ENCODE measurements at places on chromosomes 4 and X.

GRCh38 chr4:7798178-7798995 is 141.3 kb downstream of the AFAP1 start:
- no peak for DNase-seq

DNA sequence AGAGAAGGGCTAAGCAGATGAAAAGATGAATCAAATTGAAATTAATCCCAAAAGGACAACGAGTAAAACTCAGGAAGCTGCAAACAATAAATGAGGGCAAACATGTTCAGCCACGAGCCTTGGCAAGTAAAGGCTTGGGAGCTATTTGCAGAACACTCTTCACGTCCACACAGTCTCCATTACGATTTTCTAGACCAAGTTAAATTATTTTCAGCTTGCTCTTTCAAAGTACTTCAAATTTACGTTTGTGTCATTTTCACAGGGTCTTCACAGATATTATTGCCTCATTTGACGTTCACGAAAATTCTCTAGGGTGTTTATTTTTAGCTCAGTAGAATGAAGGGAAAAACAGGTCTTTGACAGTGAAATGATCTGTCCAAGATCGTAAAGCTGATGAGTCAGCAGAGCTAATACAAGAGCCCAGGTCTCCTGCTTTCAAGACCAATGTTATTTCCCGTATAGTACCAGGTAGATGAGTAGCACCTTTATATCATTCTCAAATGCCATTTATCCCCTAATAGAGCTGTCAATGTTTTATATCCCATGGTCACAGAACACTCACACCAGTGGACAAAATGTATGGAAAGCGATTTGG is 20.9 kb downstream of the KLB start:
- no peak for DNase-seq

DNA sequence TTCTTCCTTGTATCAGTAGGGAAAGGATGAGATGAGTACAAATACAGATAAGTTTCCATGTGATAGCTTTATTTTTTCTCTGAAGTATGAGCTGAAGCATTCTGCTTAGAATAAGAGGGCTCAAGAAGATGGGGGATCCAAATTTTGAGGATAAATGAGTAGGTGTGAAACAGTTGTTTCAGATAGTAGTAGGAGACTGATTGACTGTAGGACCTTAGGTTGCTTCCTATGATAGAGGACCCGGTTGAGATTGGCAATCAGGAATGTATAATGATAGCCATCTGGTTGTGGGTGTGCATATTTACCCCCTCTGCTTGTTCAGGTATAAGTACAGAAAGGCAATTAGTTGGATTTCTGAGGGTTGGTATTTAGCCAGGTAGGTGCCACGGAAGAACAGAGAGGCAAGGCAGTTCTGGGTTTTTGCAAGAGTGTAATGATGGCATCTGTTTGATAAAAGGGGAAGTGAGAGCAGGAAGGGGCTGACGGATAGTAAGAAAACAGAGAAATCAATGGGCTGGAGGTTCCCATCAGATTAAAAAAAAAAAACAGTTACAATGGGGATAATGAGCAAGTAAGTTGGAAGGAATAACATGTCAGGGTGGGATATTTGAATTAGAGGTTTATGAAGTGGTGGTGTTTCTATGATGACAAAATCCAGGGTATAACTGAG is 13.7 kb downstream of the OCRL start:
- DNase-seq: no peak

DNA sequence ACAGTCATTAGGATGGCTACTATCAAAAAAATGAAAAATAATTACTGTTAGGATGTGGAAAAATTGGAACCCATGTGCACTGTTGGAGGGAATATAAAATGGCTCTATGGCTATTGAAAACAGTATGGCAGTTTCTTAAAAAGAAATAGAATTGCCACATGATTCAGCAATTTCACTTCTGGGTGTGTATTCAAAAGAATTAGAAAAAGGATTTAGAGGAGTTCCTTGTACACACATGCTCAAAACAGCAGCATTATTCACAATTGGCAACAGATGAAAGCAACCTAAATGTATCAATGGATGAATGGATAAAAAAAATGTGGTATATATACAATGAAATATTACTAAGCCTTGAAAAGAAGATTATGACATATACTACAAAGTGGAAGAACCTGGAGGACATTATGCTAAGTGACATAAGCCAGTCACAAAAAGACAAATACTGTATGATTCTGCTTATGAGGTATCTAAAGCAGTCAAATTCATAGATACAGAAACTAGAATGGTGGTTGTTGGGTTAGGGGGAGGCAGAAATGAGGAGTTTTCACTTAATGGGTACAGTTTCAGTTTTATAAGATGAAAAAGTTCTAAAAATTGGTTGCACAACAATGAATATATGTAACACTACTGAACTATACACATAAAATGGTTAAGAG is 123.2 kb downstream of the ELOVL6 start:
- no peak for DNase-seq

- DNase-seq: no peak
Measured at GRCh38 chr4:16622826-16623225, 275.6 kb downstream of the LDB2 start.

DNA sequence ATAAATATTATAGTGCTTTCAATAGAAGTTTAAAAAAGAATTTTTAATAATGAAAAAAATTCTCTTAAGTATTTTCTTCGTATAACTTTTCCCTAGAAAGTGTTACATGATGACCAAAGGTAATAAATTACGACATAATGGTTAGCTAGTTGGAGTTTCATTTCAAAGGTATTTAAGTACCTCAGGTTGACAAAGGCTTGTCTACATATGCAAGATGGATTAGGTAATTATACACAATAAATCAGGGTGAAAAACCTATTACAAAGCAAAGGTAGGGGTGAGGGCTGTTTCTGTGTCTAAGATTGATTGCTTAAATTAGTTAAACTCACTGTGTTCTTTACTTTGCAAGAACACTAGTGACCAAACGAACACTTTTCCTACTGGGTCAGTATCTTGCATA is 508.5 kb upstream of the FAT1 start:
- DNase-seq: no peak

DNA sequence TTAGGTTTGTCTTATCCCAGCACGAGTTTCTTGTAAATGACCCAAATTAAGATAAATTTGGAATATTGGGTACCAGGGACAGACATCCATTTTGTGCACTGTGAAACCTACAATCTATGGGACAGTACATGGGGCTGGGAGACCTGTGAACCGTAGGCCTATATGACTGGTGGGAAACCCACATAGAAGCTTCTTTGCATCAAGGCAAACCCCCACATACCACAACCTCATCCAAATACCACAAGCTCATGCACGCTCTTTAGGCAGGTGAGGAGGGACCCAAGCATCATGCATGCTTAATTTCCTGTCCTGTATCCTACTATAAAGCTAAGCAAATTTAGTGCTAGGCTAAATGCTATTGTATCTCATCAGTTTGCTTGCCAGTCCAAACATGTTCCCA is 47.8 kb downstream of the NIPAL1 start:
- DNase-seq: no peak

- no peak for DNase-seq
Measured at GRCh38 chrX:56986138-56986537, 9.2 kb downstream of the SPIN3 start.

GRCh38 chr4:125317525-125317877 is 2.7 kb downstream of the FAT4 start:
- DNase-seq: no peak

GRCh38 chr4:76703123-76703490 is 194.8 kb downstream of the SOWAHB start:
- no peak for DNase-seq

- no peak for DNase-seq
Measured at GRCh38 chr4:11741190-11741652, 312.5 kb upstream of the HS3ST1 start.

DNA sequence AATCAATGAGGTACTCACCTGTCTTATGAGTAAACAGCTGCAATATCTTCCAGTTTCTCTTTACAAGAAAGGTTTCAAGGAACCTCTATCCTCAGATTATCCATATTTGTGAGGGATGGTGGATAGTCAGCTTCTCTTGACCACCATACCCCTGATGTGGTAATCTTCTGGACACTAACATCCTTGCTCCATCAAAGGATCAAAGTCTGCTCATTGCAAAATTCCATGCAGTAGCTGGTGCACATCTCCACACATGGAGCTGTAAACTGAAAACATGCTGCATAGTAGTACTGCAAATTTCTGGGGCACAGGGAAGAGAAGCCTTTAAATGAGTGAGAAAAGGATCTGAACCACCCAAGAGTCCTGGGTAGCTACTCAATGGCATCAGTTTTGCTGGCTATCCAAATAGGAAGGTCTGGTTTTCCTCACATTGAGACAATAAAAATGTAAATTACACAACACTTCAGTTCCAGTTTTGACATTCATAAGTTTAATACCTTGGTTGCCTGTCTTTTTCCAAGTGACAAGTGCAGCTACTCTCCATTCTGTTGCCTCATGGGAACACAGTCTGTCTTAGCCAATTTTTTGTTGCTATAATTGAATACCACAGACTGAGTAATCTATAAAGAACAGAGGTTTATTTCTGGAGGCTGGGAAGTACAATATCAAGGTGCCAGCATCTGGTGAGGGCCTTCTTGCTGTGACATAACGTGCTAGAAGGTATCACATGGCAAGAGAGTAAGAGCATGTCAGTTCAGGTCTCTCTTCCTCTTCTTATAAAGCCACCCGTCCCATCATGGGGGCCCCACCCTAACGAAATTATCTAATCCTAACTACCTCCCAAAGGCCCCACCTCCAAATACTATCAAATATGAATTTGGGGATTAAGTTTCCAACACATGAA is 34.4 kb upstream of the ARHGEF6 start:
- no peak for DNase-seq

DNA sequence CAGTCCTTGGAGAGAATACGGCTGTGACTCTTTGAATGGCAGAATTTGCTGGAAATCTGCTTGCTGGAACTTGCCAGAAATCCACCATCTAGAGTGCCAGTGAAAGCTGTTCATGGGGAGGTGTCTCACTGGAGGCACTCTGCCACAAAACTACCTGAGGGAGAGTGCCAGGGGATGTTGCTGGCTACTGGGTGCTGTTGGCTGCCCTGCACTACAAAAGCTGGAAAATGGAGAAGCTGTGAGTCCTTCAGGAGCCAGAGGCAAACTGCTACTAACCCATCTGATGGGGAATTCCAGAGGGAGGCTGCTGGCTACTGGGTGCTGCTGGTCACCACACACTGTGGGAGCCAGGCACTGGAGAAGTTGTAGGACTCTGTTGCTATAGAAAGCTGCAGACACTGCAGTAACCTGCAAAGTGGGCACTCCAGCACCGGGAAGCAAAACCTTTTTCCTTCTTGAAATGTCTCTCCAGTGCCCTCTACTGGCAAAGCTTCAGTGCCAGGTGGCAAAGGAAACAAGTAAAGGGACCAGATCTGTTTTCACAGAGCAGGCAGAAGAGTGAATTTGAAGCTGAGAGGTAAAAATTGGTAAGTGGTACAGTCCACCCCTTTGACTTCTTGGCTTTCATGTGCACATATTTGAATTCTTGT is 47.8 kb upstream of the HSD17B10 start:
- DNase-seq: peak; percentile 8

DNA sequence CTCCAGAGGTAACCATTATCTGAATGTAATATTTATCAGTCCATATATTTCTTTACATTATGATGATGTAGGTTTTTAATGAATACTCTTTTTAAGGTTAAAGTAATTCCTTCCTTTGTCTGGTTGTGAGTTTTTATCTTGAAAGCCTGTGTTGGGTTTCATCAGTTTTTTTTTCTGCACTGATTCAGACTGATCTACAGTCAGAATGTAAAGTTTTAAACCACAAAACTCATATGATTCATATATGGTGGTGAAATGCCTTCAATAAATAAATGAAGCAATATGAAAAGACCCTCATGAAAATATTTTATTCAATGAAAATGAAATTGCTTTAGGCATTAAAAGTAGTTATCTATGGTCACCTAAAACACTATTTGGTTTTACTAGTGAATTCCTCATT is 47.1 kb downstream of the SORBS2 start:
- no peak for DNase-seq
